Stimulated activated CD8-positive, alpha-beta memory T cell treated with anti-CD3 and anti-CD28 coated beads, Interleukin-15, amount 100 ng/mL, for 24 hours (primary cell): ENCODE measurements at places on chromosomes 5 and 9.

DNA sequence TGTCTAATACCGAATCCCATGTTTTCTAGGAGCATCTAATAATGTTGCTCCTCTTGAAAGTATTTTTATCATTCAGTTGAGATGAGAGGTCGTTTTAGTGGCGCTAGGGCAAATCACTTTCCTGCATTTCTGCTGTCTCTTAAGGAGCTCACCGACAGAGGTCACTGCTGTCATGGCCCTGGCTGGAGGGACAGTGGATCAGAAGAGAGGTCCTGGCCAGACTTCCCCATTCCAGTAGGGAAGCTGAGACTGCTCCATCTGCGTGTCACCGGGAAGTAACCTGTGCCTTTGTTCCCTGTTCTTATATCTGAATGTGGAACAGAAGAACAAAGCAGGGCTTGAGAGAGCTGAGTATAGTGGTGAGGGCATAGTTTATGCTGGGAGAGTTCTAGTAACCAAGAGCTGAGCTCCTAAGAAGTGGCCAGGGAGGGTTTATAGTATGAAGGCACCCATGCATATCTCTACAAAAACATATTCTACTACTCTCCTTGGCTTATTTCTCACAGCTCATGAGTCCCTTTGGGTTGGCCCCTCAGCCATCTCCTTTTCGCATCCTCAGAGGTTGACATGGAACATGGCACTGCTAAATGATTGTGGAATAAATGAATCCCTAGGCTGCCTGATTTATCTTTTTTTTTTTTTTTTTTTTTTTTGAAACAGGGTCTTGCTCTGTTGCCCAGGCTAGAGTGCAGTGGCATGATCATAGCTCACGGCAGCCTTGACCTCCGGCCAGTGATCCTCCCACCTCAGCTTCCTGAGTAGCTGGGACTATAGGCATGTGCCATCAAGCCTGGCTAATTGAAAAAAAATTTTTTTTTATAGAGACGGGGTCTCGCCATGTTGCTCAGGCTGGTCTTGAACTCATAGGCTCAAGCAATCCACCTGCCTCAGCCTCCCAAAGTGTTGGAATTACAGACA is 27.2 kb downstream of the ATP6V0E1 start:
- DNase-seq, result no peak

DNA sequence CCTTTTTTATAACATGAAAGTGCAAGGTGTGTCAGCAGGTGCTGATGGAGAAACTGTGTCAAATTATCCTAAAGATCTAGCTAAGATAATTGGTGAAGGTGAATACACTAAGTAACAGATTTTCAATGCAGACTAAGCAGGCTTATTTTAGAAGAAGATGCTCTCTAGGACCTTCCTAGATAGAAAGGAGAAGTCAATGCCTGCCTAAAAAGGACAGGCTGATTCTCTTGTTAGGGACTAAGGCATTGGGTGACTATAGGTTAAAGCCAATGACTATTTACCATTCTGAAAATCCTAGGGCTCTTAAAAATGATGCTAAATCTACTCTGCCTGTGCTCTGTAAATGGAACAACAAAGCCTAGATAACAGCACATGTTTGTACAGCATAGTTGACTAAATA is 1682.4 kb downstream of the MAT2B start:
- DNase-seq, result no peak

DNA sequence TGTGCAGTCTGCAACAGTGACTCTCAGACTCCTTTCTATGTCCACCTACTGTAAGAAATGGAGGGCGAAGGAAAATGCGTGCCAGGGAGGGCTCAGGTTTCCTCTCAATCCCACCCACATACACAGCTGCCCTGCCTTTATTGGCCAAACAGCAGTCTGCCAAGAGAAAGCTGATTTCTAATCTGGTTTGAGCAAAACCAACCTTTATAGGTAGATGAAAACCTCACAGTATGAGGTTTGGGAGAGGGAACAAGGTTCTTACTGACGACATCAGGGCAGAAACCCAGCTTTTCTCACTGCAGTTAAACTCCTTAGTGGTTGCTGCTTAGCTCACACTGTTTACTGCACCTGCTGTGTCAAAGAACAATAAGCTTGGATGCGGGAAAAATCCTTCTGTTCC is 152.3 kb upstream of the KLF9 start:
- no peak for DNase-seq

GRCh38 chr9:68584189-68585033 is 43.7 kb upstream of the TMEM252 start:
- DNase-seq, result peak; percentile 45

GRCh38 chr5:56259002-56259511 is 25.9 kb upstream of the ANKRD55 start:
- DNase-seq, result no peak

DNA sequence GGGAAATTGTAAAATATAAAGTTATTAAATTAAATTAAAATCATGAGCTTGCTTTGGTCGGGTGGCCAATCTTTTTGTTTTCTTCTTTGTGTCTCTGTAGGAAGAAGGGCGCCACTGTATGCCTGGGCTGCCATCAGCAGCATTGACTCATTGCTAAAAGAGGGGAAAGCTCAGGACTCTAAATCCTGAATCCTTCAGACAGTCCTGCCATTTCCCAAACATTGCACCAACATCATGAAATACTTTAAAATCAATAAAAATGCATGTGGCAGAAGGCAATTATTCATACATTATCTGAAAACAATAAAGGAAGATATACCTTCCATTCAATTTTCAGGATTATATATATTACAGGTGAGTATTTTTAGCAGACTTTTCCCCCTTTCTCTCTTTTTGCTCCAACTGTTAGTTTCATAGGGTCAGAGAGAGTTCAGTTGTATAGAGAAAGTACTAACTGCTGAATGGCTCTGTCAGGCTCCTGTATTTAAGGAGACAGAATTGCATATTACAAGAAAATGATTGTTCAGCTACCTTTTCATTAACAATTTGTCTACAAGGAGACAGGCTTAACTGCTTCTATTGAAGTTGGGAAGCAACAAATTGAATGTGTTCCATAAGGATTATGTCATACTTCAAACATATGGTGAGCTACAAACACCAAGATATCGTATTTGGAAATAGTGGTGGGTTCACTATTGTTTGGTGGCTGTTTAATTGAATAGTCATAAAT is 95.7 kb downstream of the ATPSCKMT start:
- DNase-seq, result no peak

DNA sequence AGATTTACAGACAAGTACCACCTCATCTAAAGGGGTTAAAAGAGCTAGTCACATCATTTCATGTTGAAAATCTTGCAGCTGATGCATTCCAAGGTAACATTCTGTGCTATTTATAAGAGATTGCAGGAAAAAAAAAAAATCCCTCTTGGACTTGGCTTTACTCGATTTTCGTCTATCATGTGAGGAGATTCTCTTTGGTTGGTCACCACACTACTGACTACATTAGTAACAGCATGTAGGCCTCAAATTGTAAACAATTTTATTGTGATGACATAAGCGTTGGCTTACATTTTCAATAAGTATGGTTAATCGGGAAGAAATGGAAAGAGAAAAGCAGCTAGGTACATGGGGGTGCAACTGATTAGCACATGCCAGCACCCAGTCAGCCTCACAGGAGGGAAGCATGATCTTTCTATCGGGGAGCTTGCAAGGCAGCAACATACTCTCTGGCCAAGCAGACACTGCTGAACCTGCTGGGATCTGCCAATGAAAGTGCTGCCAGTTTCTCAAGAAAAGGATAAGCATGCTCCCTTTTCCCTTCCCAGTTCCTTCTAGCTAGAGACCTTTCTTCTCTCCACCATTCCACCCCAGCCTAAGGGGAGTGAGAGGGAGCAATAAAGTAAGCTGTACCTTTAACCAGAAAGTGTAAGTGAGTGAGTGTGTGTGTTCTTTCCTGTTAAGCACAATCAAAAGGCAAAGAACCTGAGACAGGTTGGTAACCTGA is 7.5 kb downstream of the NREP start:
- no peak for DNase-seq

- DNase-seq, result peak; percentile 8
Measured at GRCh38 chr5:56094579-56095361, 100.0 kb upstream of the IL6ST start.

DNA sequence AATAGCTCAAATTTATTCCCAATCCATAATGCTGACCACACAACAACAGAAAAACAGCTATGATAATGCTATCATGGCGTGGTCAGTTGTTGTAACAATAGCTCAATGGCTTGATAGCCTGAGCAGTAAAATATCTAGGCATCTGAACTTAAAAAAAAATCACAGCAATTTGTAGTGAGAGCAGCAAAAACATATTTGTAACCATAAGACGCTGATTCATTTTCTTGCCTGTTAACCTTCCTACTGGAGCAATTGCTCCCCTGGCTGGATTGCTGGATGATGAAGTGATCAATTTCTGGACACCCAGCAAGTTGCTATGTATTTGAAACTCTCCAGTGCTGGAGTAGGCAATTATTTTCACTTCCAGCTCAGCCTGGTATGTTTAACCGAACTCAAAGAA is 115.1 kb downstream of the PCSK1 start:
- no peak for DNase-seq

DNA sequence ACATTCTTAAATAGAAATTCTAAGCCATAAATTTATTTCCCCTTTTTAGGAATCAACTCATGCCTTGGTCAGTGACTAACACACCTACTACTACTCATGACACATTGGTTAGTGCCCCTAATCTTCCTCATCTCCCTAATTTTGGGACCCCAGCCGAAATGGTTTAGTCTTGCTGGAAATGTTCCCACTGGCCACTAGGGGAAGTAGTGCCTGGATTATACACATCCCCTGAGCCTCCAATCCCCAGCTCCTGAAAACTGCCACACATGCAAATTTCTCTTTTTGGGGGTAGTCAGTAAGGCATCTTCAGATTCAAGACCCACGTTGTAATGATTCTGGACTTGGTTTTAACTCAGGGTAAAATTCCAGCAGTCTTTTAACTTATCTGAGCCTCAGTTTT is 79.8 kb downstream of the HSD17B3 start:
- no peak for DNase-seq

DNA sequence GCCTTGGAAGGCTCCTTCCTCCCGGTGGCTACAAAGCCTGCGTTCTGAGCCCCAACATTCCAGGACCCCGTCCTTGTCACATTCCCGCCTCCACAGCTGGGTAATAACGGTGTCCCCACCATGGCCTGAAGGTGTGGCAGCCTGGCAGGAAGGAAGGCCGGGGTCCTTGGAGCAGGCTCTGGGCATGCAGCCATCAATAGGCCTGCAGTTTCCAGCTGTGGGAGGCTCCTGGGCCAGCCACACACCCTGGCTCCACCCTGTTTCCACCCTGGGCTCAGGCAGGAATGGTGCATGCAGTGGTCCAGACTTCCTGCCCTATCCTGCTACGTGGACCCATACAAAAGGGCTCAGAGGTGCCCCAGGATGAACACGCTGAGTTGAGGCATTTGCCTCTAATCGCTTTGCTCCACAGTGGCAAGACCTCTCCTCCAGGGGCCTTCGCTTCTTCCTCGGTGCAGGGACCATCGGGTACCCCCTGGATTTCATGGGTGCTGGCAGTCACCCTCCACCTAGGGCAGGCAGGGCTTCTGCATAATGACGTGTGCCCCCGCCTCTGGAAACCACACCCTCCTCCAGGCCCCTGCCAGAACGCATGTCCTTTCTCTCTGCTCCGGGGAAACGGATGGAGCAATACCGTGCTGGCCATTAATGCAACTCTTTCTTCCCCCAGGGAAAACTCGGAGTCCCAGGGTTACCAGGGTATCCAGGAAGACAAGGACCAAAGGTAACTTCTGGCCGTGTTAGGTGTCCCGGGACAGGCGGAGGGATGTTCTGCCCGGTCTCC is 95.1 kb upstream of the FCN2 start:
- DNase-seq, result no peak

DNA sequence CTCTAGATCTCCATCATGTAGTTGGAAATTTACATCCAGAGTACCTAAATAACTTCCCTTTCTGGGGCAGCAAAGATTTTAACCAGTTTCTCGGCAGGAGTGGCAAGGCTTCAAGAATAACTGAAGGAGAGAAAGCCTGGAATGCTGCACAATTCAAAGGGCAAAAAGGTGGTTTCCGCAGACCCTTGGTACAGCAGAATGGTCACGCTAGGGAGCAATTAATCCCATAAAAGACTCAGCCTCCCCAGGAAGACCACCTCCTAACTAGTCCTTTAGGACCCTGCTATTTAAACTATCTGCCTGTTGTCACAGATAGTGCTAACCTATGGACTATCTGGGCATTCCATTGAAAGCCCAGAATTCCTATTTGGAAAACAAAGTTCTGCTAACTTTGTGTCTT is 3.6 kb downstream of the HTR1A start:
- no peak for DNase-seq

GRCh38 chr9:122186777-122187470 is 27.2 kb downstream of the MORN5 start:
- DNase-seq, result no peak

GRCh38 chr5:138662599-138662998 is 87.4 kb upstream of the HSPA9 start:
- no peak for DNase-seq

DNA sequence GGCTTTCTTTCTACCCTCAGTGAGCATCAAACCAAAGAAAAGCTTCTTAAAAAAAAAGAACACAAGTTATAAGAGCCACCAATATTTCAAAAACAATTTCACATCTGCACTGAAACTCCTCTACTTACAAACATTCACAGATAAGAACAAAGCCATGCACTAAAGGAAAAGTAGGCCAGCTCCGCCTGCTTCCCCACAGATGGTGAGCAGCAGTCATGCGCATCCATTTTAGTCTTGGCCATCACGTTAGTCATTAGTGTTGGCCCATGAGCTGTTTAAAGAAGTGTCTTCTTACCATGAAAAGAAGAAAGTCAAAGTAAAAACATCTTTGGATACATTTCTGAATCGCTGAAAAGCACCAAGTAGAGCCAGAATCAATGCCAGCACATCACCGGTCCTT is 40.0 kb upstream of the SMIM23 start:
- DNase-seq, result no peak

DNA sequence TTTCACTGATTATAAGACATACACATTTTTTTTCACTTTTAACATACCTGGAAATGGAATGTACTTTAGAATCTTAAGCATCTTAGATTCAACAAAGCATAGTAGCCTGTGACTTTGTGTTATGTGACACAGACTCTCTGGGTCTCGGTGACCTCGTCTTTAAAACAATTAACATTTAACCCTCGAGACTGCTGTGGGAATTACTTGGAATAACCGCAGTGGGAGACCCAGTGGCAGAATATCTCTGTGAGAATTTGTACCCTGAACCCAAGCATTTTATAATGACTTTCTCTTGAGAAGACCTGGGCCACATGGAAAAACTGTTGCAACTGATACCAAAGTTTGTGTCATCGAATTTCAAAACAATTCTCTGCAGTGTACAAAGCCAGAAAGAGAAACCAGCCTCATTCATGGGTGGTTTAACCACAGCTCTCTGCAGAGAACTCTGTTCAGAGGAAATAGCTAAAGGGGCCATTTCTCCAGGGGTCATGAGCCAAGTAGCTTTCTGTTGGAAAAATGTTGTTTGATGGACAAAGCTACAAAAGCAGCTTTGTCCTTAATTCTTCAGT is 10.0 kb upstream of the RETREG1 start:
- no peak for DNase-seq
